CD14-positive monocyte (primary cell): ENCODE measurements at places on chromosomes 2 and 18. TPM values are rescaled to one million over a fixed set of nuclear protein-coding genes. Genes with fewer than 3 reads are reported as not detected.

- H3K4me3 ChIP-seq: no peak overlapping the region
- DNase-seq: no peak
- H3K36me3 ChIP-seq: no peaks in the 10 kb centered on the region
- no peaks in the 10 kb centered on the region for H3K27me3 ChIP-seq
- no peaks in the 10 kb centered on the region for H3K4me1 ChIP-seq
- no peak overlapping the region for H3K27ac ChIP-seq
These were observed 11.0 kb downstream of the CROCC2 start for GRCh38 chr2:240917009-240917683.

- no peaks in the 10 kb centered on the region for H3K36me3 ChIP-seq
- H3K27ac ChIP-seq: no peak overlapping the region
- no peak overlapping the region for H3K4me3 ChIP-seq
- no peak for DNase-seq
These were observed 88.4 kb downstream of the ICOS start for GRCh38 chr2:204024906-204025475.

DNA sequence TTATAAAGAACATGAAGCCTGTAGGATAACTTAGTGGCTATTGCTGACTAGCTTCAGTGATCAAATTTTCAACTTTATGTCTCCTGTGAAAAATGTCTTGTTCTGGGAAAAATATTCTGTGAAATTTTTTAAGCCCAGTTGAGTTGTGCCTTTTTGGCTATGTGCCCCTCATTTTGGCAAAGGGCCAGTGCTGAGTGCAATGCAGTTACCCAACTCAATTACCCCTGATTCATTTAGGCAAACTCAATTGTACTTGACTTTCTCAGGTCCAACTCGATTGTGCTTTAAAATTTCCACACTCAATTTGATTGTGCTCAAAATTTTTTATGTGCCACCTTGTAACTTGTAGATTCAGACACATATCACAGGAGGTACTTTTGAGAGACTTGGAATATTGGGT lies 548.8 kb upstream of the NRP2 start:
- DNase-seq: no peak
- H3K27me3 ChIP-seq: no peaks in the 10 kb centered on the region
- no peaks in the 10 kb centered on the region for H3K36me3 ChIP-seq
- no peaks in the 10 kb centered on the region for H3K4me1 ChIP-seq
- H3K4me3 ChIP-seq: no peak overlapping the region

DNA sequence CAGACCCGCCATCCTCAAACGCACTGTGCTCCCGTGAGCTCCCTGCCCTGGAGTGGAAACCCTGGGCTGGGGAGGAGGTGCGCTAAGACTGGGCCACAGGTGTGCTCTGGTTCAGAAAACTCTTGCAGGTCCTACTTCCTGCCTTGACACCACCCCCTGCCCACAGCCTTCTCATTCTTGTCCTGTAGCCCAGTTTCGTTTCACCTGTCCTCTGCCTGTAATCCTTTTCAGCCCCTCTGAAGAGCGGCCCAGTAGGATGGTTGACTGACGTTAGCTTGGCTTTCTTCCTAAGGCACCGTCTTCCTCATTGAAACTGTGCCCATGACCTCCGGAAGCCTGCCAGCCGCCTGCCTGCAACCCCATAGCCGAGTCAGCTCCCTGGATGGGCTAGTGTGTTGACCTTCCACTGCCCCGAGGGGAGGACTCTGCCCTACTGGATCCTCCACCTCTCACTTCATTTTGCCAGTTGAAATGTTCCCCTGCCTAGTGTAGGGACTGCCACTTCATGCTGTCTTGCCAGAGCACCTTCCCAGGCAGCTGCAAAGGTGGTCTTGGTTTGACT lies 116.9 kb downstream of the AGAP1 start:
- no peak for DNase-seq
- H3K4me1 ChIP-seq: peaks cover 11% of the 10 kb centered on the region
- no peaks in the 10 kb centered on the region for H3K36me3 ChIP-seq
- H3K27me3 ChIP-seq: no peaks in the 10 kb centered on the region

- H3K4me1 ChIP-seq: no peaks in the 10 kb centered on the region
- DNase-seq: peak; percentile 12
- H3K27ac ChIP-seq: no peak overlapping the region
- H3K4me3 ChIP-seq: peak overlapping the region; percentile 53
- no peaks in the 10 kb centered on the region for H3K27me3 ChIP-seq
These were observed 23.1 kb downstream of the PRPF40A start for GRCh38 chr2:152694161-152694661.

GRCh38 chr18:6279308-6279707 lies 135.4 kb downstream of the L3MBTL4 start:
- no peaks in the 10 kb centered on the region for H3K4me1 ChIP-seq
- no peaks in the 10 kb centered on the region for H3K36me3 ChIP-seq
- H3K27ac ChIP-seq: no peak overlapping the region

Gene PLB1
- polyA plus RNA-seq: 20.2 TPM

DNA sequence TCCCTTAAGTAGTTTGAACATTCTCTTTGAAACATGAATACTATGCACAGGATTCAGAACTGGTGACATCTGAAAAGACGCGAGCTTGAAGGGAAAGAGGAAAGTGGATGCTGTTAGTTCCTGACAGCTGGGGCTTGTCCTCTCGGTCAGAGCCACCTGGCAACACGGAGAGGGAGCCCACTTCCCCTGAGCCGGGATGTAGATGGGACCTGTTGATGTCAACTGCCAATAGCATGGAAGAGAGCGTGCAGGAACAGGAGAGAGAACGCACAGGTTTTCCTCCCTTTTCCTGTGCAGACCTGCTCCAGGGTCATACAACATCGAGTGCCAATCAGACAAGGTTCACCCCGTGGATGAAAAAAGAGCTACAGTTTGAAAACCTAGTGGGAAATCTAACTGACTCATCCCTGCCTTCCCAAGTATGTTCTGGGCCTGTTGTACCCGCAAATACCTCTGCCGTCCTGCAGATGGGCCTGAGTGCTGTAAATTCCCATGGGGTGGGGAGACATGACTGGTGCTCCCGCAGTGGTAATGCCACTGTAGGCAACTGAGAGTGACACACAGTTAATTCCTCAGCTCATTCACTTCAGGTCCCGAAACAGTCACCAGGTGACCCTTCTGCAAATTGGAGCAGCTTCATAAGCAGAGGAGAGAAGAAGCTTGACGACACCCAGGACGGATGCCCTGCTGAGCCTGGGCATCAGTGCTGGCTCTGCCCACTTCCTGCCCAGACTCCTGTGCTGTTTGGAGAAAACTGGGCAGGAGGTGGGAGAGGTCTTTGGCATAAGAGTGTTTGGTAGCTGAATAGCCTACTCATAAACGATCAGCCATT lies 13.9 kb upstream of the MBP start:
- peaks cover 22% of the 10 kb centered on the region for H3K4me1 ChIP-seq
- H3K36me3 ChIP-seq: no peaks in the 10 kb centered on the region
- H3K27me3 ChIP-seq: no peaks in the 10 kb centered on the region
- no peak overlapping the region for H3K4me3 ChIP-seq
- DNase-seq: no peak

- no peaks in the 10 kb centered on the region for H3K36me3 ChIP-seq
- no peaks in the 10 kb centered on the region for H3K27me3 ChIP-seq
- no peak for DNase-seq
- H3K4me1 ChIP-seq: no peaks in the 10 kb centered on the region
- H3K4me3 ChIP-seq: no peak overlapping the region
These were observed 141.9 kb downstream of the SLC4A3 start for GRCh38 chr2:219769090-219769910.

DNA sequence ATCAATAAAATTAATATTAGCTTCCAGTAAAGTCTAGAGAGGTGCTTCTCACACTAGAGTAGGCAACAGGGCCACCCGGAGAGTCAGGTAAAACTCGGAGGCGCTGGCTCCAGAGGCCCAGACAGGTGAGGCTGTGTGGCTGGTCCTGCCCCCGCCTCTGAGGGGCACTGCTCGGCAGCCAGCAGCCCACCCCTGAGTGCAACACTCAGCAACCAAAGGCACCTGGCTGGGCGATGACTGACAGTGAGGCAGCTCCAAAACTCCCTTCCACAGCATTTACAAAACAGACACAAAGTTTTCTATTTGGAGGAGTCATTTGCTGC lies 138.8 kb upstream of the ID2 start:
- H3K27me3 ChIP-seq: no peaks in the 10 kb centered on the region
- peak overlapping the region; percentile 26 for H3K4me3 ChIP-seq
- H3K36me3 ChIP-seq: no peaks in the 10 kb centered on the region
- DNase-seq: no peak
- peaks cover 99% of the 10 kb centered on the region for H3K4me1 ChIP-seq

Gene IL36A
- not detected for polyA plus RNA-seq

- H3K4me1 ChIP-seq: no peaks in the 10 kb centered on the region
- no peak overlapping the region for H3K27ac ChIP-seq
- no peak overlapping the region for H3K4me3 ChIP-seq
- H3K27me3 ChIP-seq: peaks cover 2% of the 10 kb centered on the region
- no peaks in the 10 kb centered on the region for H3K36me3 ChIP-seq
These were observed 120.9 kb upstream of the SPATS2L start for GRCh38 chr2:200185628-200186000.

- no peaks in the 10 kb centered on the region for H3K27me3 ChIP-seq
- H3K27ac ChIP-seq: no peak overlapping the region
- H3K4me1 ChIP-seq: no peaks in the 10 kb centered on the region
These were observed 190.7 kb upstream of the SMAD7 start for GRCh38 chr18:49141491-49141890.

Gene KATNAL2
- not detected for polyA plus RNA-seq

Gene DDX18
- polyA plus RNA-seq: 19.1 TPM

Gene SP100
- polyA plus RNA-seq: 97.4 TPM

- DNase-seq: no peak
- no peak overlapping the region for H3K27ac ChIP-seq
- peaks cover 49% of the 10 kb centered on the region for H3K4me1 ChIP-seq
- H3K36me3 ChIP-seq: no peaks in the 10 kb centered on the region
- no peaks in the 10 kb centered on the region for H3K27me3 ChIP-seq
- H3K4me3 ChIP-seq: no peak overlapping the region
These were observed 64.6 kb downstream of the NAPG start for GRCh38 chr18:10590412-10590811.

Gene GPBAR1
- 181 TPM for polyA plus RNA-seq

Gene SERPINB3
- polyA plus RNA-seq: not detected

- no peak for DNase-seq
- H3K4me3 ChIP-seq: no peak overlapping the region
- H3K27me3 ChIP-seq: no peaks in the 10 kb centered on the region
- no peaks in the 10 kb centered on the region for H3K36me3 ChIP-seq
- H3K27ac ChIP-seq: no peak overlapping the region
These were observed 151.8 kb upstream of the SERPINE2 start for GRCh38 chr2:224190936-224191270.

- H3K36me3 ChIP-seq: peaks cover 9% of the 10 kb centered on the region
- no peak overlapping the region for H3K4me3 ChIP-seq
- DNase-seq: no peak
- no peaks in the 10 kb centered on the region for H3K4me1 ChIP-seq
These were observed 150.5 kb downstream of the ARHGAP15 start for GRCh38 chr2:143279672-143280071.

Gene LBX2
- polyA plus RNA-seq: not detected

GRCh38 chr2:127041259-127041970 lies 65.5 kb downstream of the BIN1 start:
- no peaks in the 10 kb centered on the region for H3K27me3 ChIP-seq
- H3K4me3 ChIP-seq: no peak overlapping the region
- no peak overlapping the region for H3K27ac ChIP-seq
- no peak for DNase-seq
- H3K36me3 ChIP-seq: no peaks in the 10 kb centered on the region

Gene GALNT13
- not detected for polyA plus RNA-seq

- no peak overlapping the region for H3K4me3 ChIP-seq
- no peaks in the 10 kb centered on the region for H3K36me3 ChIP-seq
- H3K27ac ChIP-seq: no peak overlapping the region
- no peaks in the 10 kb centered on the region for H3K4me1 ChIP-seq
- no peaks in the 10 kb centered on the region for H3K27me3 ChIP-seq
- no peak for DNase-seq
These were observed 63.7 kb upstream of the OTOF start for GRCh38 chr2:26541401-26542193.

GRCh38 chr2:55239656-55240222 lies 7.3 kb downstream of the RPS27A start:
- no peaks in the 10 kb centered on the region for H3K4me1 ChIP-seq
- no peak overlapping the region for H3K4me3 ChIP-seq
- no peak for DNase-seq
- no peak overlapping the region for H3K27ac ChIP-seq
- H3K36me3 ChIP-seq: peaks cover 86% of the 10 kb centered on the region

DNA sequence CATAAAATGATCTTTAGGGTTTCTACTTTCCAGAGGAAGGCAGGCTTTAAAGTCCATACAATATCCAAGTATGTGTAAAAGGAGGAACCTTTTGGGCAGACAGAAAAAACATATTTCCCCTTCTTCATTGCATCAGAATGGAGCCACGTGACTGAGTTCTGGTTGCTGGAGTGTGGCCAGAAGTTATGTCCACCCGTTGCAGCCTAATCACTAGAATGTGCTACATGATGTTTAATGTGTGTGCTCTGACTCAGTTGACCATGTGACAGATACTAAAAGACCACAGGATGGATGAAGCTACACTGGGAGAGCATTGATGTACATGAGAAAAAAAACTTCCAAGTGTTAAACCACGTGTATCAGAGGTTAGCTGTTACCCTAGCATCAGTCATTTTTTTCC lies 460.9 kb downstream of the RIT2 start:
- no peaks in the 10 kb centered on the region for H3K27me3 ChIP-seq
- DNase-seq: peak; percentile 1
- H3K36me3 ChIP-seq: no peaks in the 10 kb centered on the region
- H3K27ac ChIP-seq: no peak overlapping the region
- H3K4me3 ChIP-seq: no peak overlapping the region

- no peaks in the 10 kb centered on the region for H3K27me3 ChIP-seq
- no peak for DNase-seq
- no peaks in the 10 kb centered on the region for H3K36me3 ChIP-seq
- H3K4me1 ChIP-seq: peaks cover 27% of the 10 kb centered on the region
- no peak overlapping the region for H3K4me3 ChIP-seq
These were observed 32.8 kb upstream of the ZNF396 start for GRCh38 chr18:35409911-35410310.

DNA sequence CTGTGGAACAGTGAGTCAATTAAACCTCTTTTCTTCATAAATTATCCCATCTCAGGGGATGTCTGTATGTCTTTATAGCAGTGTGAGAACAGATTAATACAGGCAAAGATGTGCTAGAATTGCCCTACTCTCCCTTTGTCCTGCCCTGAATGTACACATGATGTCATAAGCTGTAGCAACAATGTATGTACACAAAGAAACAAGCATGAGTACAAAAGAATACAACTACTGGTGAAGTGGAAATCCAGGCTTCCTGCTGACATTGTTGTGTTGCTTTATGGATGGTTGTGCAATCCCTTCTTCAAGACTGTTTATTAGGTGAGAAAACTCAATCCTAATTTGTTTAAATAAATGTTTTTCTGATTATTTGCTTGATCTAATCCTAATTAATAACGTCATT lies 446.6 kb downstream of the DSC3 start:
- H3K27ac ChIP-seq: no peak overlapping the region
- no peaks in the 10 kb centered on the region for H3K36me3 ChIP-seq
- H3K4me3 ChIP-seq: no peak overlapping the region
- H3K27me3 ChIP-seq: no peaks in the 10 kb centered on the region
